ENCODE measurements at places on chromosomes 6 and 20.

DNA sequence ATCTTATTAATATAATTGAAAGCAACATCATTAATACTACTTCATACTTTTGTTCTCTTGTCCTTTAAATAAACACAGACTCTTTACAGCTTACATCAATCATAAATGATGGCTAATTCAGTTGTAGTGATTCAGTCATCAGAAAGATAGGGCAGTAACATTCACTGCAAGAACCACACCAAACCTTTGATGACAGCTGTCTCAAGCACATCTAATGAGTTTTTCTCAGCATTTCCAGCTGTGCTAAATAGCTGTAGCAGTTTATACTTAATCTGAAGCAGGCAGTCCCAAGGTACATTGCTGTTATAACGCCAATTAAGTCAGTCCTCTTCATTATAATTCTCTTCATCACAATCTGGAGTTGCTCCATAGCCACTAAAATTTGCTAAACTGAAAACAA, 45.7 kb downstream of the PREP start:
- no peak for DNase-seq

DNA sequence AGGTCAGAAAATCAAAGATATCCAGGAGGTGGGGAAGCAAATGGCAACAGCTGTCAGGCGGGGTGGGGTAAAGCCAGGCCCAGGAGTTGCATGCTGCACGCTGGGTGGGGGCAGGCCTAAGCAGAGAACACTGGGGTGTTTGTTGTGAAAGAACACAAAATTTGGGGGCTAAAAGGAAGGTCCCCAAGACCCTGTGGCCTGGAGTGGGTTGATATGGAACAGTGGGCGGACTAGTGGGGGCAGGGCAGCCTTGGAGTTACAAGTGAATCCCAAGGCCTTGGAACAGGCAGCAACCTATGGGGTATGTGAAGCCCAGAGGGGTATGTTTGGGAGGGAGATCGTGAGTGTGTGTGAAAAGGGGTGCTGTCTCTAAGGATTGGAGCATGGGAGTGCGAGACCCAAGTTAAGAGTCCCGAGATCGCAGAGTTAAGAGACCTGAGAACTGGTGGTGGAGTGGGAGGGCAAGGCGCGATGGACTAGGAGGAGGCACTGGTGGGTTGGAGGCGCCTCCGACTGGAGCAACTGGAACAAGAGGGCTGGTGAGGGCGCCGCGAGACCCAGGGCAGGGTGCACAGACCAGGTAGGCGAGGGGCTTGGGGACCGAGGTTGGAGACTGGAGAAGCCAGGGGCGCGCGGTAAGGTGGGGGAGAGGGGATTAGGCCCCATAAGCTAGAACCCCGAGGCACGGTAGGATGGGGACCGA, 658 bp downstream of the CUL7 start:
- no peak for DNase-seq

- no peak for DNase-seq
Observed at GRCh38 chr6:70651326-70651905, 16.3 kb upstream of the SMAP1 start.

DNA sequence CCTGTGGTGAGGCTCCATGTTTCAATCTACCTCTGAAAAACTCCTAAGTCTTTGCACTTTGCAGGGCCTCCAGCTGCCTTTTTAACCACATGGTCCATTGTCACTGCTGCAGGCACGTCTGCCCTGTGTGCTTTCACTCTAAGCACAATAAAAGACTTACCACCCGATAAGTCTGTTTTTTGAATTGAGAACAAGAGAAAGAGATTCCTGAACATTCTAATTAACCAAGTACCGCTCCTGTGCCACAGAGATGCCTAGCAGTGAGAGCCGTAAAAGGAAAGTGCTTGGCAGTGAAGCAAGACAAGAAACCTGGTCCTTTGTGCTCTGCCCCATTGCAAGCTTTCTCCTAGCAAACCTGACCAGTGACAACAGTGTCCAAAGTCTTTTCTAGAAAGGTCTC, 487.6 kb upstream of the FLRT3 start:
- no peak for DNase-seq

GRCh38 chr6:109323241-109323640, 59.0 kb downstream of the CD164 start:
- DNase-seq, result no peak

DNA sequence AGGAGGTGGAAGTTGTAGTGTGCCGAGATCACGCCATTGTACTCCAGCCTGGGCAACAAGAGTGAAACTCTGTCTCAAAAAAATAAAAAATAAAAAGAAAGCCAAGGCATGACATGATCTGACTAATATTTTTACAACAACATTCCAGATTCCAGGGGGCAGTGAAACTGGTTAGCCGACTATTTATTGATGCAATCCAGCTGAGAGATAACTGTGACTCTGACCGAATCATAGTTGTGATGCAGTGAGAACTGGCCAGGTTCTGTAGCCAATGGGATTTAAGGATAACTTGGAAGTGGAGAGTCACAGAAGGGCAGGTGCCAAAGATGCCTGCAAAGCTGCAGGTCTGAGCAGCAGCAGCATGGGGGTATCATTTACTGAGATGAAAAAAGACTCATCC, 82.9 kb upstream of the TSHZ2 start:
- DNase-seq, result no peak

GRCh38 chr6:73236144-73236750, 11.0 kb upstream of the KHDC1L start:
- DNase-seq, result no peak

DNA sequence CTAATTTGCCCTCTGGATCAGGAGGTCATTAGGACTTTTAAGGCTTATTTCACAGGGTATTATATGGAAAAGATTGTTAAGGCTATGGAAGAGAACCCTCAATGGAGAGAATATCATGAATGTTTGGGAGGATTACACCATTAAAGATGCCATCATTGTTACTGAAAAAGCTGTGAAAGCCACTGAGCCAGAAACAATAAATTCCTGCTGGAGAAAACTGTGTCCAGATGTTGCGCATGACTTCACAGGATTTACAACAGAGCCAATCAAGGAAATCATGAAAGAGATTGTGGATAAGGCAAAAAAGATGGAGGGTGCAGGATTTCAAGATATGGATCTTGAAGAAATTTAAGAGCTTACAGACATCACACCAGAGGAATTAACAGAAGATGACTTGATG, 798.3 kb upstream of the SLC35B3 start:
- no peak for DNase-seq

DNA sequence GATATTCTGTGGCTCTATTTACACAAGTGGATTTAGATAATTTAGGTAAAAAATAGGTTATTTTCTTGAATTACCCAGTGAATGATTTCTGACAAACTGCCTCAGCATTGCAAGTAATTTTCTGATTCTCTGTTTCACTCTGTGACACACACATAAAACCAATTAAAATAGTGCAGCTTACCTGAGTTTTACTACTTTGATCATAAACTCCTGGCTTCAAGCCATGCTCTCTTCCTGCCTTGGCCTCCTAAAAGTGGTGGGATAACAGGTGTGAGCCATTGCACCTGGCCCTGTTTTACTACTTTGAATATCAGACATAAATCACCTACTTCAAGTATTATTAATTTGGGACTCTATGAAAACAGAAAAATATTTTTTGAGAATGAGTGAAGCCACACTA, 462.9 kb downstream of the ADGRB3 start:
- no peak for DNase-seq

- no peak for DNase-seq
Observed at GRCh38 chr6:43846556-43846955, 76.5 kb downstream of the VEGFA start.

- no peak for DNase-seq
Observed at GRCh38 chr20:9686001-9686400, 152.9 kb downstream of the PAK5 start.

DNA sequence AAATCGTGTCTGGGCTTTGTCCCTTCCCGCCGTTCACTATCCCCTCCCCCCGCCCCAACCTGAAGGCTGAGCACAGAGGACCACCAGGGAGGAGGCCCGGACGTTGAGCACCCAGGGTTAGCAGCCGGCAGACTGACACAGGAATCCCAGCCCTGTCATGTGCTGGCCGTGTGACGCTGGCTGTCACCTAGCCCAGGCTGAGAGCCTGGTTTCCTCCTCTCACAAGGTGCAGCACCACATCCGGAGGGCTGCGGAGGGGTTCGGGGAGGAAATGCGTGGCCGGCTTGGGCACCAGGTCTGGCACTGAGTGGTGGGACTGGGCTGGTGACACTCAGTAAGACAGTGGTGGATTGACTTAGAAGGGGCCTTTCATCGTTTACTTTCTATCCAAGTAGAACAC, 4.6 kb upstream of the LSM14B start:
- DNase-seq, result no peak

DNA sequence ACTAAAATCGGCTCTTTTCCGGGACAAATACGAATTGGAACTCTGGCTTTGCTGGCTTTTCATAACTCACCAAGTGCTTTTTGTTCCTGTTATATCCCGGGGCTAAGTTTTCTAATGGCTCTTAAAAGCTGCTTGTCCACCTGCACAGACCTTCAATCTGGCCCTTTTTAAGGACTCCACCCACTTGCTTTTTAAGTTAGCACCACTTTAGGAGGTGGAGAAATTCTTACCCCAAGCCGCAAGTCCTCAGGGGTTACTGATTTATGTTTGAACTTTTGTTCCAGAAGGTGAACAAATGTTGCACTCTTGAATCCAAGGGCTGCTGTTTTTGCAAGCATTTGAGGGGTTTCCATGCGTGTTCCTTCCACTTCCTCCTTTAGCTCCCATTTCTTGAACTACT, 37.8 kb downstream of the FAM184A start:
- DNase-seq, result no peak

DNA sequence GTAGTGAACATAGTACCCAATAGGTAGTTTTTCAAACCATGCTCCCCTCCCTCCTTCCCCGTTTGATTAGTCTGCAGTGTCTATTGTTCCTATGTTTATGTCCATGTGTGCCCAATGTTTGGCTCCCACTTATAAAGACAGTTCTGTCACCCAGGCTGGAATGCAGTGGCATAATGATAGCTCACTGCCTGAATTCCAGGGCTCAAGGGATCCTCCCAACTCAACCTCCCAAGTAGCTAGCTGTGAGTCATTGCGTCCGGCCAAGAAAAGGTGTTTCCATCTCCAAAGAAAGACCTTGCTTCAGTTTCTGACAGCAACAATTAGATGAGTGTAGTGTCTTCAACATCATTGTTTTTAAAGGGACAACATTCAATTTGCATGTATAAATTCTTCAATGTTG, 131.1 kb upstream of the CEP162 start:
- DNase-seq, result no peak

GRCh38 chr6:125314009-125314581, 12.3 kb upstream of the HDDC2 start:
- DNase-seq, result no peak

DNA sequence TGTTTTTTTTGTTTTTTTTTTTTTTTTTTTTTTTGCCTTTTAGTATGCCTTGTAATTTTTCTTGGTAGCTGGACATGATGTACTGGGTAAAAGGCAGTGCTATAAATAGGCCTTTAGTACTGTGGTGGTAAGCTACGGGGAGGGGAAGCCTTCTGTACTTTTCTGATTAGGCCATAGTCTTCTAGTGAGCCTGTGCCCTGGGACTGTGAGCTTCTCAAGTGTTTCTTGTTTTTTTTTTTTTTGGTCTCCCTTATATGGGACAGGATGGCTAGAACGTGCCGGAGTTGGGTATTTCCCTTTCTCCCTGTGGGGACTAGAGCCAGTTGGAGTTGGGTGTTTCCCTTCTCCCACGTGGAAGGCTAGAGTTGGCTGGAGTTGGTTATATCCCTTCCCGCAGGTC, 59.4 kb upstream of the PRELID3B start:
- DNase-seq, result no peak

DNA sequence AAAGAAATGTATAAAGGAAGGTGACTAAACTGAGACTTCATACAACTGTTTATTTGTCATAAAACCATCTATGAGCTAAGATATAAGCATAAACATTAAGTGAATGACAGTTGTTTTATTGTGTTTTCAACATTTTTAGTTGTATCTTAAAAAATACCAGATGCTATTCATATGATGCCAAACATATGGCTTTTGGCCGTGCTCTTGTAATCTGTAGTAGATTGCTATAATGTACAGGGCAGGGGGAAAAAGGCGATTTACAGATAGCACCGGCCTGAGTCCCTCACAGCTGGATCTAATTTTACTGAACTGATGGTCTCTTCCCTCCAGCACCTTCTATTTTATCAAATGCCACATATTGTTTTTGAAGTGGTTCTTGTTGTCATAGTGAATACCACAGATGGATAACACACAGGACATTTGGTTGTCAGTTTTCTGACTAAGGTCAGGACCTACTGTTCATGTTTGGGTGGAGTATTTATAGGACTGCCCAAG, 48.2 kb downstream of the CENPW start:
- no peak for DNase-seq

- no peak for DNase-seq
Observed at GRCh38 chr20:56976336-56976735, 290.1 kb downstream of the BMP7 start.

GRCh38 chr6:16669227-16669626, 92.0 kb downstream of the ATXN1 start:
- DNase-seq, result peak; percentile 65

GRCh38 chr6:4670290-4670689, 105.9 kb upstream of the CDYL start:
- DNase-seq, result no peak

DNA sequence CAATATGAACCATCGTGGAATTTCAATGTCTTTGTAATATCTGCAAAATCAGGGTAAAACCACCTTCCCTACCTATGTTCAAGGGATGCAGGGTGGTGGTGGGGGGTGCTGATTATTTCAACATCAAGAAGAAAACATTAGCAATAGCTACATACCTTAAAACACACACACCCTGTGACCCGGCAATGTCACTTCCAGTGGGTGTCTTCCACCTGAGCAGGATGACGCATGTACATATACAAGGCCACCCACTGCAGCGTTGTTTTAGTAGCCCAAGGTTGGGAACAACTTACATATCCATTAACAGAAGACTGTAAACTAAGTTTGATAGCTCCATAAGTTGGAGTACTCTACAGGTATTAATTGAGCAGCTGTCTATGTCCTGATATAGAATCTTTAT, 62.6 kb upstream of the SIRPG start:
- DNase-seq, result no peak
